ENCODE measurements at places on chromosomes 13 and 19.

- no peak for DNase-seq
These were observed 244.7 kb downstream of the DCLK1 start for GRCh38 chr13:35886332-35887114.

- peak; percentile 92 for DNase-seq
These were observed 175.3 kb downstream of the ZIC5 start for GRCh38 chr13:99796175-99796819.

GRCh38 chr13:47289567-47289966, 392.7 kb upstream of the HTR2A start:
- no peak for DNase-seq

- DNase-seq = no peak
These were observed 123.2 kb upstream of the SPACA7 start for GRCh38 chr13:112252804-112253590.

- DNase-seq = no peak
These were observed 1033.6 kb downstream of the SLITRK5 start for GRCh38 chr13:88704600-88705275.

- DNase-seq = peak; percentile 59
These were observed 36.5 kb upstream of the SACS start for GRCh38 chr13:23469951-23470421.

GRCh38 chr13:31807090-31807541, 67.8 kb downstream of the RXFP2 start:
- no peak for DNase-seq

- peak; percentile 69 for DNase-seq
These were observed 269.3 kb downstream of the UQCRFS1 start for GRCh38 chr19:28943651-28944050.

DNA sequence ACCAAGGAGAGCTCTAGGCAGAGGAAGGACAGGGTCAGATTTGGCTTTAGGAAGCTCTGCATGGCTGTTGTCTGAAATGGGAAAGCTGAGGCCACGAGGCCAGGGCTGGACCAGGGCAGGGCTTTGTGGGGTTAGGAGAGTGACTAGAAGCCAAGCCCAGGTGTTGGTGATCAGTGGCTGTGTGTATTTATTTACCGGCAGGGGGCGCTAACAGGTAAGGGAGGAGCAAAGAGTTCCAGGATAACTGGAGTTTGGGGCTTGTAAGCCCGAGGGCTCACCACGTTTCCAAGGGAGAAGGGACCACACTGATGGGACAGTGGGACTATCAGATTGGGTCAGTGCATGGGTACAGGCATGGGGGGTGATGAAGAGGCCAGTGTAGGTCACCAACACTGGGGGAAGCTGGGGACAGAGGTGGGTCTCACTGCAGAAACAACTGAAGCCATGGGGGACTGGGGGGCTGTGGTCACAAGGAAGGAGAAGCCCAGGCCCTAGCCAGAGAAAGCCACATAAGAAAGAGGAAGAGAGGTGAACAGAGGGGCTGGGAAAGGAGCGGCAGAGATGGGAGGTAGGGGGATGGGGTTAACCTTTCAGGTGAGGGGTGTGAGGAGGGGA, 3.9 kb downstream of the TMEM147 start:
- DNase-seq = peak; percentile 88

DNA sequence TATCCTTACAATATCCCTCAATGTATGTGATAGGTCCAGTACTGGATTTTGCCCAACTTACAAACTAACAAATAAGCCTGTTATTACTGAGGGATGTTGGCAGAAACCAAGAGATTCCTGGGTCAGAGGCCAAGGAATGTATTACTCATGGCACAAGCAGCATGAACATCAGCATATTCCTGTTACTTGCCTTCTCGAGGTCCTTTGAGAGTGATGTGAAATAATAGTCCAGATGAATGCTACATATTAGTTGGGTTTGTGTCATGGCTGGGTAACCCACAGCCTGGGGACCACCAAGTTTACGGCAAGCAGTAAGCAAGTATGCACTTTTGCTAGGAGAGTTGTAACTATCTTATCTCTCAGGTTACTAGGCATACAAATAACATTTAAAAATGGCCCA, 384.5 kb upstream of the GPC6 start:
- no peak for DNase-seq

GRCh38 chr19:8371011-8371804, 7.3 kb downstream of the ANGPTL4 start:
- no peak for DNase-seq

- no peak for DNase-seq
These were observed 22.9 kb upstream of the SHISA2 start for GRCh38 chr13:26074706-26075105.

DNA sequence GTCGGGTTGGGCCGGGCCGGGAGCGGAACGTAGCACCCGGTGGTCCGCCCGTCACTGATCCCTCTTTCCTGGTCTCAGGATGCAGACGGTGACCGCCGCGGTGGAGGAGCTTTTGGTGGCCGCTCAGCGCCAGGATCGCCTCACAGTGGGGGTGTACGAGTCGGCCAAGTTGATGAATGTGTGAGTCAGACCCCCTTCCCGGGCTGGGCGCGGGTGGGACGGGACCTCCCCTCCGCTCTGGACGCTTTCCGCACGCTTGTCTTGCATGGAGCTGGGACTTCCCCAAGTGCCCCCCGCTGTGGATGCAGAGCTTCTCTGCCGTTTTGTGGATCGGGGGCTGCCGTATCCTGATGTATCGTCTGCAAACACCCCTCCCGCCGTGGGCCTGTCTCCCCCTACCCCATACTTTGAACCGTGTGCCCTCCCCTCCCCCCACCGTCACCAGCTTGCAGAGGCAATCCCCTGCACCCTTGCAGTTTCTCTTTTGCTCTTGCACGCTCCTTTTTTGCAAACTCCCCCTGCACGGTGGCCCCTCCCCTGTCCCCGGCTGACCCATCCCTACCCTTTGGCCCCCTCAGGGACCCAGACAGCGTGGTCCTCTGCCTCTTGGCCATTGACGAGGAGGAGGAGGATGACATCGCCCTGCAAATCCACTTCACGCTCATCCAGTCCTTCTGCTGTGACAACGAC, 669 bp downstream of the GADD45B start:
- DNase-seq = peak; percentile 83

- no peak for DNase-seq
These were observed 813 bp downstream of the ZNF562 start for GRCh38 chr19:9673912-9674662.

DNA sequence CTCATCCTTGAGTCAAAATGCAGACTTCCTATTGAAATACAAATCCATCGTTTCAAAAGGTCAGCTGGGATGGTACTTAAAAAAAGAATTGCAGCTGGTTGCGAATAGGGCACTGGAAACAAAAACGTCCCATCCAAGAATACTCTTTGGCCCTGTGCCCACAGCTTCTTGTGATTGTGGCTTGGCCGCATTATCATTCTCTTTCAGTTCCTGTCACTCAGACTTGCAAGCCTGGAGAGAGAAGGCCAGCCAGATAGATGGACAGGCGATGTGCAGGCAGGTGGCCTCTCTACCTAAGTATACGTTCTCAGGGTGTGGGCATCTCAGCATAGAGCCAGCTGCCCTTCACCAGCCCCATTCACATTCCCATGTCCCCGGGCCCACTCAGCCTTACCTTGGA, 208.5 kb upstream of the ZNF536 start:
- no peak for DNase-seq

GRCh38 chr13:66219506-66219905, 1010.6 kb downstream of the PCDH9 start:
- DNase-seq = no peak

GRCh38 chr19:10516671-10517286, 468 bp downstream of the S1PR5 start:
- DNase-seq = no peak

GRCh38 chr19:46487802-46488445, 7.7 kb downstream of the PNMA8B start:
- DNase-seq = peak; percentile 95

- DNase-seq = peak; percentile 86
These were observed 5.2 kb upstream of the ZNF507 start for GRCh38 chr19:32339988-32340874.

DNA sequence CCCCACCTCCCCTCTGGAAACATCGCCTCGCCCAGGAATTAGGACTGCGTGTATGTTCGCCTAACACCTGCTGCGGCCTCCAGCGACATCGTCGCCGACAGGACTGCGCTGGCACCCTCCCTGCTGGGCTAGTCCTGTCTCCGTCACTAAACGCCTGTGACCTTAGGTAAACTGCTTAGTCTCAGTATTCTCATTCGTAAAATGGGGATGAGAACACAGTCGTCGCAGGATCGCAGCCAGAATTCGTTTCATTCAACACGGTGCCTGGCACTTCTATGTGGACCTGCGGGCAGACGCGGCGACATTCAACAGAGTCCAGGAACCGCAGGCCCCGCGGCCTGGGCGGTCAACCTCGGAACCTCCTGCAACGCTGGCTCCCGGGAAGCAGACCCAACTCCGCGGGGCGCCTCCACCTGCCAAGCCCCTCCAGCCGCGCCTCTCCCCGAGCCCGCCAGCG, 485 bp downstream of the CRYL1 start:
- peak; percentile 63 for DNase-seq

- DNase-seq = no peak
These were observed 317.8 kb downstream of the ATP8A2 start for GRCh38 chr13:25689539-25689938.

DNA sequence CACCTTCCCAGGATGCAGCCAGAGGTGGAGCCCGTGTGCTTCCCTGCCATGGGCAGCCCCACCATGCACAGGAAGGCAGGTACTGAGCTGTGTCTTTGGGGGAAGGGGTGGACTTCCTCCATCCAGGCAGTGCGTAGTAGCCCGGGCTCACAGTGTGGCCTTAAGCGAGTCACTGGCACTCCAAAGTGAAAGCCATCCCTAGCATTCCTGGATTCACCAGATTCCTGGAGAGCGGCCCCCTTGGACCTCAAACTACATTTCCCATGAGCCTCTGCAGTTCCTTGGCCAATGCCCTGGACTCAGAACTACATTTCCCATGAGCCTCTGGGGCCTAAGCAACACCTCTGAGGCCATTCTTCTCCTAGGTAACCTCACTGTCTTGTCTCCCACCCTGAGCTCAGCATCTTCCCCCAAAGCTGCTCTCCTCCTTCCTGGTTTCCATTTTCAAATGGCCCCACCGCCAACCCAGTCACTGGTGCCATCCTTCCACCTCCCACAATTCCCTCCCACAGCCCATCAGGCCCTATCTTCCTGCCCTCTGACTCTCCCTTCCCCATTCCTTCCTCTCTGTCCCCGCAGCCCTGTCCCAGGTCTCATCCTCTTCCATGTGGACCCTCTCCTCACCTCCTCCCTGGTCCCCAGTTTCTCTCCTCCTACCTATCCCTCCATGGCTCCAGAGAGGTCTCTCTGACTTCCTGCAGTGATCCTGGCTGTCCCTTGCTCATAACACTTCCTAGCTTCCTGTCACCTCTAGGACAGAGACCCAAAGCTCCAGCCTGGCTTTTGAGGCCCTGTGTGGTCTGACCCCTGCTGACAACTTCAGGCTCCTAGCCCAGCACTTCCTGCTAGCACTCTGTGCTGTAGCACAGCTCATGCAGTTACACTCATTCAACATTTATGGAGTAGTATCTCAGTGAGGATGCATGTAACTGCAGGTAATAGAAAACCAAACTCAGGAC, at the start of gene C19orf81:
Gene C19orf81 (plus strand): TSS at position 13 of the 959 bp plus-strand sequence. CDS start 0 bp downstream, at position 13.
- peak; percentile 93 for DNase-seq

DNA sequence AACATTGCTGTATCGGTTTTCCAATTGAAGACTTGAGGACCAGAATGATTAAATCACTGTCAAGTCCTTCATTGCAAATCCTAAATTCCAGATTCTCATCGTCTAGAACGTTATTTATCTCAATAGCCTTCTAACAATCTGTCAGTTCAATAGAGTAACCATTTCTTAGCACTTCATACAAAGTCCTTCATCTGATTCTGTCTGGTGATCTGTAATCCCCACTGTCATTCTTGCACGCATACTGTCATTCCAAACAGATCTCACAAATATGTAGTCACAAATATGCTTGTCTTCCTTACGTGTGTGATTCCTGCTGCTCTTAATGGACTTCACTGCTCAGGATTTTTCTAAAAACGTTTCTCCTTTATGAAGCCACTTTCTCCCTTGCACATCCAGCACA, 1197.5 kb downstream of the EFNB2 start:
- DNase-seq = no peak

DNA sequence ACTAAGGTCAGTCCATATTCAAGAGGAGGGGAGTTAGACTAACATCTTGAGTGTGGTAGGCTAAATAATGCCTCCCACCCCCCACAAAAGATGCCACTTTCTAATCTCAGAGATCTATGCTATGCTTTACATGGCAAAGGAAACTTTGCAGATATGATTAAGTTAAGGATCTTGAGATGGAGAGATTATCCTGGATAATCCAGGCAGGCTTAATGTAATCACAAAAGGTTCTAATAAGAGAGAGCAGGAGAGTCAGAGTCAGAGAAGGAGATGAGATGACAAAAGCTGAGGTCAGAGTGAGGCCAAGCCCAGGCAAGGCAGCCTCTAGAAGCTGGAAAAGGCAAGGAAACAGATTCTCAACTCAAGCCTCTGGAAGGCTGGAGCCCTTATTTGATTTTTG, 1011.6 kb downstream of the PCDH9 start:
- no peak for DNase-seq

- DNase-seq = no peak
These were observed 13.8 kb downstream of the SIPA1L3 start for GRCh38 chr19:37920591-37921450.

- DNase-seq = no peak
These were observed 2.9 kb downstream of the ZNF90 start for GRCh38 chr19:20080656-20081055.

DNA sequence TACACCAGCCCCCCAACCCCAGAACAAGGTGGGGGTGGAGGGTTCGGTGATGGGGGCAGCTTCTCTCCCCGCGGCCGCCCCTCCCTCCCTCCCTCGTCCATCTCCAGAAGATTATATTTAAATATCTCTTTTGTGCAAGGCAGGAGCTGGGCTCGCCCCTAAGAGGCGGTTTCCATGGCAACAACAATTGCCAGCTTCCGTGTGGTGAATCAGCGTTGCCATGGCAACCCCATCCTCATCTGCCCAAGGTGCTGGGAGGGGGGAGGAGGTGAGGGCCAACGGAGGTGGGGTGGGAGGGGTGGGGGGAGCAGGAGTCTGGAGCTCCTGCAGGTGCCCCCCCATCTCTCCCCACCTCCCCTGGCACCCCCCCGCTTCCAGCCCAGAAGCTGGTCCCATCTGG, 46.4 kb downstream of the CELF5 start:
- peak; percentile 77 for DNase-seq

DNA sequence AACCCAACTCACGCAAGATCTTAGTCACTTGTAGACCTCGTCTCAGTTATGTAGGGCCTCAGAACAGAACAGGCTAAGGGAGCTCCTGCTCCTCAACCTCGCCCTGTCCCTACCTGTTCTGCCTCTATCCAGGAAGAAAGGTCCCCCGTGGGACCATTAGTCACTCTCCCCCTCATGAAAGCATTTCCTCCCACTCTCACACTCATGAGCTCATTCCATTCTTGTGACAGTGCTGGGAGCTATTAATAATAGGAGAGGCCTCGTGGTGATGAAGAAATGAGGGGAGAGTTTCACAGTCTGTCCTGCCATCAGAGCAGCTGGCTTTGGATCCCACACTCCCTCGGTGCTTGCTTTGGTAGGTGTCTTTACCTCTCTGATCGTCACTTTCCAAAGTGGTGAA, 10.2 kb downstream of the PPP2R1A start:
- no peak for DNase-seq

GRCh38 chr19:11261971-11262839, at the start of gene DOCK6:
DOCK6 (minus strand) TSS chr19:11262524; CDS start chr19:11262440, 84 bp downstream.
- peak; percentile 79 for DNase-seq

GRCh38 chr19:5642204-5642603, 19.3 kb downstream of the SAFB start:
- no peak for DNase-seq

GRCh38 chr13:50672025-50672424, 171.5 kb downstream of the DLEU7 start:
- DNase-seq = peak; percentile 3
